ENCODE measurements at places on chromosomes 7 and 10.

GRCh38 chr10:28445516-28445915 lies 87.4 kb upstream of the WAC start:
- H3K4me1 ChIP-seq, result peaks cover 35% of the 10 kb centered on the region
- H3K4me3 ChIP-seq, result peak overlapping the region; percentile 22
- peaks cover 3% of the 10 kb centered on the region for H3K27me3 ChIP-seq
- peak; percentile 87 for DNase-seq

DNA sequence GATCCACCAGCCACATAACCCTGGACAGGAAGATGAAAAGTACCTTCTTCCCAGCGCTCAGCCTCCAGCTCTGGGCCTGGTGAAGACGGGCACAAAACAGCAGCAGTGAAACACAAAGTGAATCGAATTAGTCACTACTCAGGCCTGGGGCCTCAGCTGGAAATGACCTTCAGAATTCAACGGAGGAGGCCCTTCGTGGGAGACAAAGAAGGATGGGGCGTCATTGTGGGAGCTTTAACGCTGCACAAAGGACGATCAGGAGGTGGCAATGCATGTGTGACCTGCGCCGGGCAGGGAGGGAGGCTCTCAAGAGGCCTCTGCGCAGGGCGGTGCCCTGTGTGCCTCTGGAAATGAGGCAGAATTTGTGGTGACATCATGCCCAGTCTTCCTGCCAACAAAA lies 161.9 kb downstream of the DNAJB6 start:
- H3K4me1 ChIP-seq, result no peaks in the 10 kb centered on the region
- H3K27ac ChIP-seq, result no peak overlapping the region
- peaks cover 6% of the 10 kb centered on the region for H3K27me3 ChIP-seq
- no peak overlapping the region for H3K4me3 ChIP-seq
- no peak for DNase-seq

DNA sequence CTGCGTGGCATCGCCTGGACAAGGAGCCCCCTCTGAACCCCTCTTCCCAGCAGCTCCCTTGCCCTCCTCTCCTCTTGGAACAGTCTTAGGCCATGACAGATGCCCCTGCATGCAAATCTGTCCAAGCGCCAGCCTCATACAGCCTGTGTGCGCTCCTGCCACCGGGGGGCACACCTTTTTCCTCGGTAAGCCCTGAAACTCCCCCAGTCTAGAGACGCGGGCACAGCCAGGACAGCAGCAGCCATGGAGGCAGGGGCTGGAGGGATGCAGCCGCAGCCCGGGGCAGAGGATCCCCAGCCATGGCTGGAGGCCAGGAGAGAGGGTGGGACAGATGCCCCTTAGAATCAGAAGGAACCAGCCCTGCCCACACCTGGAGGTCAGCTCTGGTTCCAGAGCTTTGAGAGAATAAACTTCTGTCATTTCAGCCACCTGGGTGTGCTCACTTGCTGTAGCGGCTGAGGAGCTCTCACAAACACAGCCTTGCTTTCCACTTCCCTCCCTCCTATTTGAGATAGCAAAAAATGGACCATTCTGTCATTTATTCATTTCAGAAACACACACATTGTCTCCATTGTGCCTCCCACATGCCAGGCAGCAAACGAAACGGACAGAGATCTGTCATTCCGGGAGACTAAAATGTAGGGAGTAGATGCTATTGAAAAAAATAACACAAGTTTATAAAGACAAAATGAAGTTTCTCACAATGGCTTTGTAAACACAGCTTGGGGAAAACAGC lies 241.5 kb downstream of the WDR37 start:
- DNase-seq, result no peak
- no peak overlapping the region for H3K4me3 ChIP-seq
- H3K27ac ChIP-seq, result no peak overlapping the region
- no peaks in the 10 kb centered on the region for H3K27me3 ChIP-seq
- no peaks in the 10 kb centered on the region for H3K4me1 ChIP-seq

DNA sequence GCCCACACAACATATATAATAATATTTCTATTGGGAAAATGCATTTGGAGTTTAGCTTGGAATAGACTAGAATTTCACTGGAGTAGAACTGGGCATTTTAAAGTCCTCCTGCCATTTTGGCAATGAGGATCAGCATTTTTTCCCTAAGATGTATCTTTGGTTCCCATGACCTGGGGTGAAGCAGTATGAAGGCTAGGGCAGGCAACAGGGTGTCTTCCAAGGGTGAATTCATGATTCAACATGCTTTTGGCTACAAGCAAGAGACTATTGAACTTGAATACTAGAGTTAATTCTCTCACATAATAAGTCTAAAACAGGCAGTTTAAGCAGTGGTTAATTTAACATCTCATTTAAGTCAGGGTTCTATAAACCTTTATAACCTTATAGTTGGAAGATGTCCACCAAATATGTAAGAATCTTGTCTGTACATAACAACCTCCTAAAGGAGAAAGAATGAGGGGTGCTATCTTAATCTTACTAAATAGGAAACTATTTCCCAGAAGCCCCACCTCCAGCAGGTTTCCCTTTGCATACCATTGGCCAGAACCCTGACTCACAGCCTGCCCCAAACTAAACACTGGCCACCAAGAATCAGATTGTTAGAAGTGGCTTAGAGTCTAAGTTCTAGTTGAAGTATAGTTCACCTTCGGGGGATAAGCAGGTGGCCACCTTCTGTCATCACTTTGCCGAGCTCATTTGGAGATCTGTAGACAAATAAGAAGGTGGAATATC lies 96.0 kb upstream of the PRPS1L1 start:
- H3K36me3 ChIP-seq, result no peaks in the 10 kb centered on the region
- no peaks in the 10 kb centered on the region for H3K27me3 ChIP-seq
- DNase-seq, result no peak
- no peak overlapping the region for H3K4me3 ChIP-seq
- no peaks in the 10 kb centered on the region for H3K4me1 ChIP-seq
- no peak overlapping the region for H3K27ac ChIP-seq

DNA sequence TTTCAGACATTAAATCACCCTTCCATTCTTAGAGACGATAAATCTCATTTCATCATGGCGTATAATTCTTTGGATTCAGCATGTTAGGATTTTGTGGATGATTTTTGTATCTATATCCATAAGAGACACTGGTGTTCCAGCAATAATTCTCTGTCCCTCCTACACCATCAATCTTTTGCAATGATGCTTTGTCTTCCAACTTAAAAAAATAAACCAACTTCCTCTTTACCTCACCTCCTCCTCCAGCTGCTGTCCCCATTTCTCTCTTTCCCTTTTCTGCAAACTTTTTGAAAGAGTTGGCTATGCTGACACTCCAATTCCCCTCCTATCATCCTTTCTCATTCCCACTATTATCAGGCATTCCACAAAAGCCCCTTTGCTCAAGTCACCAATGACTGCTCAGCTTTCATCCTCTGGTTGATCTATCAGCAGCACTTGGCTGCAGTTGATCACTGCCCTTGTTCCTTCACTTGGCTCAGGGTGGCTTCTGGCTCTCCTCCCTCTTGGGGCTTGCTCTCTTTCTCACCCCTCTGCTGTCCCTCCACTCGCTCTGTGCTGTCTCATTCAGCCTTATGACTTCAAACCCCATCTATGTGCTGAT lies 130.0 kb downstream of the ARHGAP22 start:
- H3K4me3 ChIP-seq, result no peak overlapping the region
- DNase-seq, result no peak
- H3K4me1 ChIP-seq, result peaks cover 9% of the 10 kb centered on the region
- no peaks in the 10 kb centered on the region for H3K36me3 ChIP-seq
- H3K27me3 ChIP-seq, result no peaks in the 10 kb centered on the region

DNA sequence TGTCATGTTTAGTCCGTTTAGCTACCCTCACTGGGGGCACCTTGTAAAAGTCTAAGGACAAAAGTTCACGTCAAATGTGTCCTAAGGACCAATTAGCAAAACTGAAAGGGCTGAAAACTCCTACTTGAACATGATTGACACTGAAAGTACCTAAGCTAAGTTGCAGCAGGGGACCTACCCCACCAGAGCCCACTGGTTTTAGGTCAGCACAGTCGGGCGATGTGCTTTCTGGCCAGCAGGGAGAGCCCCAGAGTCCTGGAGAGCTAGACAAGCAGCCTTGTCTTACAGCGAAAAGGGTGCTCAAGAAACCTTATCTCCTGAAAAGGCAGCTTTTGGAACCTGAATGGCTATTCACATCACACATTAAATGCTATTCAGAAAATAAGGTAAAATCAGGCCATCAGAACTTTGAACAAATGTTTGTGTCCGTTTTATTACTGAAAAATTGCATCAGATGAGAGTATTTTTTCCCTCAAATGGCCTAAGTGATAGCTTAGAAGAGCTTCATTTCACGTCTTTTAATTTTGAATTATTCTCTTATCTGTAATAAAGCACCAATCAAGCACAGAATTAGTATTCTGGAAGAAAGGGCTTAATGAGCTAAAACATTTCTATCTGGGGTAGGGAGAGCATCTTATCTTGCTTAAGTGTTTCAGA lies 52.2 kb upstream of the MKI67 start:
- no peaks in the 10 kb centered on the region for H3K36me3 ChIP-seq
- peak; percentile 33 for DNase-seq
- H3K4me1 ChIP-seq, result peaks cover 18% of the 10 kb centered on the region
- H3K27ac ChIP-seq, result no peak overlapping the region

GRCh38 chr7:152588350-152588749 lies 87.6 kb downstream of the XRCC2 start:
- H3K27me3 ChIP-seq, result no peaks in the 10 kb centered on the region
- no peak overlapping the region for H3K27ac ChIP-seq
- DNase-seq, result peak; percentile 41
- no peaks in the 10 kb centered on the region for H3K4me1 ChIP-seq
- no peak overlapping the region for H3K4me3 ChIP-seq

- H3K27me3 ChIP-seq, result no peaks in the 10 kb centered on the region
- no peak for DNase-seq
- H3K36me3 ChIP-seq, result no peaks in the 10 kb centered on the region
- H3K4me1 ChIP-seq, result peaks cover 75% of the 10 kb centered on the region
- H3K4me3 ChIP-seq, result no peak overlapping the region
These were observed 85.3 kb downstream of the PIP4K2A start for GRCh38 chr10:22629126-22629525.

DNA sequence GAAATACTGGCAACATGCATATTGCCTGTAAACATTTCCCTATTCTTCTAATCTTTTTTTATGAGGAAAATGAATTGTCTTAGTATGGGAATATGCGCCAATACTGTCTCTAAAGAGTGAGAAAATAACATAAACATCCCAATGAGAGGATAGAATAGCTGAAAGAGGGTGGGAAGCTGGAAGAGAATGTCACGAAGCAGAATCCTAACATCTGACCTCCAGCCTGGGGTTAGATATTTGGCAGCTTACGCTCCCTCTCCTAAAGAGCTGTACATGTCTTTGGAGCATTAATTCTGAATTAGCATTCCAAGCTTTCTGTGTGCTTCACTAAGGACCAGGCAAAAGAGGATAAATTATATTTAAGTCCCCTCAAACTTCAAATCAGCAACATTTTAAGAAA lies 31.6 kb upstream of the SLC16A12 start:
- no peak overlapping the region for H3K27ac ChIP-seq
- no peaks in the 10 kb centered on the region for H3K36me3 ChIP-seq
- H3K4me3 ChIP-seq, result no peak overlapping the region
- no peak for DNase-seq
- H3K27me3 ChIP-seq, result no peaks in the 10 kb centered on the region
- H3K4me1 ChIP-seq, result peaks cover 18% of the 10 kb centered on the region

- no peaks in the 10 kb centered on the region for H3K36me3 ChIP-seq
- DNase-seq, result no peak
- no peak overlapping the region for H3K27ac ChIP-seq
These were observed 58.2 kb upstream of the YAE1 start for GRCh38 chr7:39507866-39508551.

- DNase-seq, result no peak
- H3K4me1 ChIP-seq, result no peaks in the 10 kb centered on the region
- no peak overlapping the region for H3K27ac ChIP-seq
- H3K4me3 ChIP-seq, result no peak overlapping the region
- H3K27me3 ChIP-seq, result peaks cover 18% of the 10 kb centered on the region
- H3K36me3 ChIP-seq, result no peaks in the 10 kb centered on the region
These were observed 297.9 kb upstream of the KLF6 start for GRCh38 chr10:4082861-4083260.

GRCh38 chr7:129667551-129667950 lies 56.0 kb downstream of the NRF1 start:
- no peak for DNase-seq
- peaks cover 2% of the 10 kb centered on the region for H3K36me3 ChIP-seq
- no peak overlapping the region for H3K4me3 ChIP-seq
- no peaks in the 10 kb centered on the region for H3K4me1 ChIP-seq

DNA sequence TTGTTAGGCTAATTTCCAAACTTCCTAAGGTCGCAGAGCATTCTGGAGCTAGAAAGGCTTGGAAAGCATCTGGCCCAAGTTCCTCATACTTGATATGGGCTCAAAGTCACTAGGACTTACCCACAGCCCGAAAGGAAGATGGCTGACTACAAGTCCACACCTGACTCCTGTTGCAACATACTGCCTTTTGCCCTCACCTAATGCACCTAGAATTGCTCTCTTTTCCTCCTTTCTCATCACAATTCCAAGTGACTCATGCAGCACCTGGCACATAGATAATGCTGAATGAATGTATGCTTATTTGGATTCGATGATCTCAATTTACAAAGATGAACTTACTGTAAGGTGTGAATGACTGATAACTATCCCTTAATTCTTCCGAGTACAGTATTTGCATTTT lies 131.5 kb downstream of the SORBS1 start:
- no peak overlapping the region for H3K4me3 ChIP-seq
- DNase-seq, result no peak
- H3K27ac ChIP-seq, result no peak overlapping the region
- H3K27me3 ChIP-seq, result no peaks in the 10 kb centered on the region
- H3K4me1 ChIP-seq, result peaks cover 17% of the 10 kb centered on the region
- H3K36me3 ChIP-seq, result peaks cover 22% of the 10 kb centered on the region

GRCh38 chr10:128537834-128538330 lies 411.7 kb upstream of the MKI67 start:
- peaks cover 61% of the 10 kb centered on the region for H3K27me3 ChIP-seq
- no peaks in the 10 kb centered on the region for H3K36me3 ChIP-seq

- peaks cover 35% of the 10 kb centered on the region for H3K4me1 ChIP-seq
- DNase-seq, result no peak
- no peak overlapping the region for H3K27ac ChIP-seq
- H3K4me3 ChIP-seq, result no peak overlapping the region
- peaks cover 61% of the 10 kb centered on the region for H3K27me3 ChIP-seq
These were observed 2.5 kb downstream of the HOXA13 start for GRCh38 chr7:27197137-27198042.
